ENCODE measurements at places on chromosomes 3 and 15. TPM values are rescaled to one million over a fixed set of nuclear protein-coding genes. Genes with fewer than 3 reads are reported as not detected.

The OIP5 gene
- 12.8 TPM for total RNA-seq

The WDR73 gene
- total RNA-seq: 20.9 TPM

The AMT gene
- total RNA-seq: 5.7 TPM

The SMCO1 gene
- total RNA-seq: not detected

The SEMA3G gene
- total RNA-seq: not detected

The MRPL47 gene
- total RNA-seq: 27.6 TPM

The ZPLD1 gene
- total RNA-seq: not detected

The SPESP1 gene
- total RNA-seq: 1.0 TPM

The SNRK gene
- 78.7 TPM for total RNA-seq

The FES gene
- 12.9 TPM for total RNA-seq

The FBLN2 gene
- 0.17 TPM for total RNA-seq

The ECE2 gene
- not detected for total RNA-seq

The PODXL2 gene
- 2.5 TPM for total RNA-seq

The LINS1 gene
- total RNA-seq: 83.2 TPM

The ZSCAN2 gene
- 5.8 TPM for total RNA-seq

The CYP1A1 gene
- total RNA-seq: 5.6 TPM

The ZNF501 gene
- total RNA-seq: 2.5 TPM

The ERICH6 gene
- total RNA-seq: 0.48 TPM

The HRH1 gene
- total RNA-seq: 0.13 TPM

The C2CD4A gene
- not detected for total RNA-seq

The CDAN1 gene
- 19.6 TPM for total RNA-seq

The TRMT10C gene
- total RNA-seq: 23.4 TPM
